Bronchial epithelial cell (primary cell): ENCODE measurements at places on chromosomes 16 and 17. TPM values are rescaled to one million over a fixed set of nuclear protein-coding genes. Genes with fewer than 3 reads are reported as not detected.
A peak's percentile ranks its signal among the peaks of the same experiment; 100 is the strongest.

DNA sequence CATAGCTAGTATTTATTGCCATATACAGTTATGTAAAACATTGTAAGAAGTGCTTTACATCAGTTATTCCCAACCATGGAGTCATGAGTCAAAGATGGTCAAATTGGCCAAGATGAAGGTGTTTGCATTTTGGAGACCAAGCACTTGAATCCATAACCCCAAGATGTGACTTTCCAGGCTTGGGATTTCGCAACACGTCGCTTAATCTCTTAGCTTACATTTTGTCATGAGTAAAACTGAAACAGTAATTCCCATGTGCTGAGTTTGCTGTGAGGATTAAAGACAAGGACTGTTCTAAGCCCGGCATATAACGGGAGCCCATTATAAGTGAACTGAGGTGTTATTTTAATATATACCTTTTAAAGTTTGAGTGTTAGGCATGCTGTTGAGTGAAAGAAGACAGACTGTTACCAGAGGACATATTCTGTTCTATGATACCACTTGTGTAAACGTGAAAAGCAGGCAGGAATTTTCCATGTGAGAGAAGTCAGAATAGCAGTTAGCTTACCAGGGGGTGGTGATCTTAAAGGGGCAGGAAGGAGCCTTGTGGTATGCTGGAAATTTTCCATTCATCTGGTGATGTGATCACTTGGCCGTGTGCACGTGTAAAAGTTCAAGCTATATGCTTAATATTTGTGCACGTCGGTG, 484.9 kb downstream of the WWOX start:
- no peak for DNase-seq

- DNase-seq, result peak; percentile 92
Measured at GRCh38 chr16:84013787-84014569, 28.6 kb downstream of the SLC38A8 start.

DNA sequence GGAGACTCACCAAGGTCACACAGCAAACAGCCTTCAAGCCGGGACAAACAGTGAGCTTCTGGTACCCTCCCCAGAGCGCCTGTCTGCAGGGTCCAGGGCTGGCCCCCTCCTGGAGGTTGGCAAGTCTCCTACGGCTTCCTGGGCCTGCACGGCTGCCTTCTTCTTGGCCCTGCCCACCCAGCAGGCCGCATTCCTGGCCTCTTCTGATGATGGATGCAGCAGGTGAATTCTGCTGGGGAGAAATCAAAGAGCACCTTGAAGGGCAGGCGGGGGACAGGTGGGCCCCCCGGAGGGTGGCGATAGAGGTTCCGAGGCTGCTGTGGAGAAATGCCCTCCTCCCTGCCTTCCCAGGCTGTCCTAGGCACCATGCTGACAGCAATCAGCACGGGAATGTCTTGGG, 3.8 kb upstream of the NOS2 start:
- no peak for DNase-seq

CES3 gene
- 1.6 and 6.3 TPM in 2 replicates for total RNA-seq

CRAMP1 gene
- 3.9 and 5.0 TPM in 2 replicates for total RNA-seq
